ENCODE measurements at places on chromosomes 1 and 21.

DNA sequence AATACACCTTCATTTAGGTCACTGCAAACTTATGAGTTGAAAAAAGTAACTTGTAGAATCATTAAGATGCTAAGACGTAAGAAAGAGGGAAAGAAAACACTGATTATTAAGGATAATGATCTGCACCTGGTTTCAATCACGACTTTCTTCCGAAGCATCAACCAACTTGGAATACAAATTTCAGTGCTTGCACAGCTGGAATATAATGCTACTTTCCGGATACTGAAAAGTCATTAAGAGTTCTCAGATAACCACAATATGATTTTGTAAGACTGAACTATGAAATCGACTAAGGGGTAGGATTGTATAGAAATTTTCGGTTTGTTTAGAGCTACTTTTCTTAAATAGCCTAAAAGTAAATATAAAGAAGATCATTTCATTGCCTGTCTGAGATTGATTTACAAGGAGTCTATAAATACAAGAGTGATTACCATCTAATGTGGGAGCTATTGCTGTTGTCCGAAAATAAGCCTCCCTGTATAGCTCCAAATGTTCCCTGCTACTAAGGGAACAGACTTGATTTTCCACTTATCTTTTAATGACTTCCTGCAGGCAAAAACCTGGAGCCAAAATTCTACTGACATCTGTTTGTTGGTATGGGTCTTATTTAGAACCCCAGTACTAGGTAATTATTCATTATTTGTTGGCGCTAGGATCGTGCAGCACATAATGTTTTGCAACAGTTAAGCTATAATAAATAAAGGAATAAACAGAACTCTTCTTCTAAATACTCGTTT, 673.3 kb downstream of the KCNT2 start:
- DNase-seq: no peak

GRCh38 chr1:15742339-15742801, at the start of gene TMEM82:
TSS of gene TMEM82 (plus strand) at chr1:15742499. CDS start at chr1:15742560, 61 bp downstream.
- no peak for DNase-seq

DNA sequence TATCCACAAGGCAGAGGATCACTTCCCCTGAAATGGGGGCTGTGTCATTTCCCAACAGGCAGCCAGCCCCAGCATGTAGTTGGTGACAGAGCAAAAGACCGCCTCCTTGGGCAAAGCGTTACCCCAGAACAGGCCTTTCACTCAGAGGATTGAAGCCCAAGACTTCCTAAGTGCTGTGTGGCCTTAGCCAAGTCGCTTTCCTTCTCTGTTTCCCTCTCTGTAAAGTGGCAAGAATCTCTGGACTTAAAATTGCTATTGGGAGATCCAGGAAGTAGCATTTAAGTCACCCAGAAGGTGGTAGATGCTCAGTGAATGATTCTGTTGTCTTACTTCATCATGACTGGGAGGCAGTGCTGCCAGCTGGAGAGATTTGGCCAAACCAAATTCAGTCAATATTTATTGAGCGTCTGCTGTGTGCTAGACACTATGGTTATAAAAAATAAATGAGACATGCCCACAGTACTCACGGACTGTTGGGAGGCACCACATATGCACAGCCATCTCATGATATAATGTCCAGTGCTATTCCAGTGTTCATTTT, 35.3 kb downstream of the NIPAL3 start:
- no peak for DNase-seq

DNA sequence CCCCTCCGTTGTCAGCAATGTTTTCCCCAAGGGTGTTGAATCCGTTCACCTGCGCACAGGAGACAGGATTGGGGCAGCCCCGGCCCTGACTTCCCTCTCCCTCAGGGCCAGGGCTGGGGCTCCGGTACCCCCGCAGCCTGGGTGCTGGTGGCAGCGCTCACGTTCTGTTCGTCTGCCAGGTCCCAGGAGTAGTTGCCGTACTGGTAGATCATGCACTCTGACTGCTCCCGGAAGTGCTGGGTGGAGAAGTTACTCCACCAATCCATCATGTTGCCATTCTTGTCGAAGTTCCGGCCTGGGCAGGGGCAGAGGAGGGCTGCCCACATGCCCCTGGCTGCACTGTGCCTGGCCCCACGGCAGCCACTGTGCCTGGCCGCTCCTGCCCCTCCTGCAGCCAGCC, 6.1 kb downstream of the PRXL2B start:
- DNase-seq: peak; percentile 22

DNA sequence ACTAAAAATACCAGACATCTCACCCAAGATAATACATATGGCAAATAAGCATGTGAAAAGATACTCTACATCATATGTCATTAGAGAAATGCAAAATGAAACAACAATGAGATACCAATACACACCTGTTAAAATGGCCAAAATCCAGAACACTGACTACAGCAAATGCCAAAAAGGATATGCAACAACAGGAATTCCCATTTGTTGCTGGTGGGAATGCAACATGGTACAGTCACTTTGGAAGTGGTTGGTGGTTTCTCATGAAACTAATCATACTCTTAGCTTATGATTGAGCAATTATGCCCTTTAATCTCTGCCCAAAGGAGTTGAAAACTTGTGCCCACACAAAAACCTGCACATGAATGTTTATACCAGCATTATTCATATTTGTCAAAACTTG, 6.4 kb upstream of the RGS2 start:
- no peak for DNase-seq

All from inflammatory macrophage (primary cell).